Stimulated activated CD8-positive, alpha-beta memory T cell treated with anti-CD3 and anti-CD28 coated beads, Interleukin-7, amount 100 ng/mL, for 1 hour (primary cell): ENCODE measurements at places on chromosomes 12 and 14.

DNA sequence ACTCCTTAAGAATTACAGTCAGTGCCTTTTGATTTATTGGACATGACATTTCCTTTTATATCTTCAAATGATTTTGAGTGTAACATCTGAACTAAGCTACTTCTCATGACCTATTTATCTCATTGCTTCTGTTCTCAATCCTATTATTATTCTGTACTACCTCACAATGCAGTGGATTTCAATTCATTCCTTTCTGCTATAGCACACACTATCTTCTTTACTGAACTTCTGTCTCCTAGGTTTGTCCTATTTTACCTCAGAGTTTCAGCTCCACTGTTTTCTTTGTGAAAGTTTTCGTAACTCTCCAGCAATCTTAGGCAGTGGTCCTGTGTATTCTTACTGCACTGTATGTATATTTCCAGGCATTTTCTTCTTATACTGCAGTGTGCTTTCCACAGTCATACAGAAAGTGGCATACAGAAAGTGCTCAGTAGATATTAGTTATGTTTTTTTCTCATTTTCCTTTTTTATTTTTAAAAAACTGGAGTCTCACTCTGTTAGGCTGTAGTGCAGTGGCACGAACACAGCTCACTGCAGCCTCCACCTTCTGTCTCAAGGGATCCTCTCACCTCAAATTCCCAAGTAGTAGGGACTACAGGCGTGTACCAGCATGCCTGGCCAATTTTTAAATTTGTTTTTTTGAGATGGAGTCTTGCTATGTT, 368.6 kb upstream of the RGS6 start:
- no peak for DNase-seq

DNA sequence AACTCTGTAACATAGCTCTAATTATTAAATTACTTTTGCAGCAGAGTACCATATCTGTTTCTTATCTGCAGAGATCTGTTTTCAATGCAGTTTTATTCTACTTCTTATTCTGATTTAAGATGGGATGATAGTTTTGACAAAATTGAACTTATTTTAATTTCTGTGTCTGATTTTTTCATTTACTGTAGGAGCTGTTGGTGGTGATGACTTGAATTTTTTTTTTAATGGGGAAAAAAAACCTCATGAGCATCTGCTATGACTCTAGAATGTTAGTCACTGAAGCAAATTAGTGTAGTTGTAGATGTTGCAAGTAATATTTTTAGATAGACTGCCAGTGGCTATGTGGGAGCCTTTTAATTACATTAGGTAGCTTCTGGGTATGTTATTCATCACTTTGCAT, 23.4 kb downstream of the DNM1L start:
- DNase-seq, result no peak

- DNase-seq, result no peak
Observed at GRCh38 chr12:51389302-51389999, 1.8 kb downstream of the GALNT6 start.

DNA sequence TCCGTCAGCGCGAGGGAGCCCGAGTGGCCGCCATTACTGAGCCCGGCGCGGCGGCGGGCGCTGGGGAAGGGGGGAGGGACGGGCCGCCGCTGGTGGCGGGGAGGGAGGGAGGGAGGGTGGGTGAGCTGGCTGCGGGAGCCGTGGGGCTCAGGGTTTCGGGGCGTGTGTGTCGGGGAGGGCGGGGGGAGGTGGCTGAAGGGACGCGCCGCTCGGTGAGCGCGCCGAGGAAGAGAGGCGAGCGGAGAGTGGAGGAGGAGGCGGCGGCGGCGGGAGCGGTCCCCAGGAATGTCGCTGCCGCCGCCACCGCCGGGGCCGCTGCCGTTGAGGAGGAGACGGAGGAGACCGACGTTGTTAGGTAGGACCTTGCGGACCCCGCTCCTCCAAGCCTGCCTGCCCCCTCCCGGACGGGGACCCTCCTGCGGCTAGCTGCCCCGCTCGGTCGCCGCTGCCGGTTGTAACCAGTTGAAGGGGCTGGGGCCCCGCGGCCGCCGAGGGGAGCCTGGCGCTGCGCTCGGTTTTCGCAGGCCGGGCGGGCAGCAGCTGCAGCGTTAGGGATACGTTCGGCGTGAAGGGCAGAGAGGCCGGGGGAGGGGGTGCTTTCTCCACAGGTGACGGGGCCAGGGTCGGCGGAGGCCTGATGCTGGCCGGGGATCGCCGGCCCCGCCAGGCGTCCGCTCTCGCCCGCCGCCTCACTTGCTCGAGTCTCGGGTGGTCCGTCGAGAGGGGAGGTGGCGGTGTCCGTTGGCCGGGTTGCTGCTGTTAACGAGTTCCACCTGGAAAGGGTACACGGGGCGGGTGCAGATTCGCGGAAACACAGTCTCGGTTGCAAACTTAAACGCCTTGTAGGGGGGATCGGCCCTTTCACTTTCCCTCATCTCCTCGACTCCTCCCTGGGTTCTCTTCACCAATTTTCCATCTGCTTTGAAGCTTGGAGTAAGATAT, at the start of gene ARHGAP5:
TSS of gene ARHGAP5 (plus strand) at position 224 of the 942 bp plus-strand sequence. CDS start 13,366 bp downstream, outside the sequence.
- no peak for DNase-seq

DNA sequence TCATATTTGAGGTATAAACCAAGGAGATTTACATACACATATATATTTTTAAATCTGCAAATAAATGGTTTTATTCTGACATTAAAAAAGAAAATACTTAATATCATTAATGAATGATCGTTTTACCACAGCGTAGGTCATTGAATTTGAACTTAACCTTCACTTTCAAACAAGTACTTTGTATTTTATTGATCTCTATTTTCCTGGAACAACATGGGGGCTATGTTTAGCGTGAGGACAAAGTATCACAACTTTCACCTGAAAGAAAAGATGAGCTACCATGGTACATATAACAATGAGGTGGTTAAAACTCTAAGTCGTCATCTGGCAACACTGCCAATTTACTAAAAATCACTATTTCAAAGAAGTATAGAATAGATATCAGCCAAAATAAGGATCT, 6.0 kb downstream of the GYS2 start:
- no peak for DNase-seq
